ENCODE measurements at places on chromosomes 12 and 14.
A peak's percentile ranks its signal among the peaks of the same experiment; 100 is the strongest.

DNA sequence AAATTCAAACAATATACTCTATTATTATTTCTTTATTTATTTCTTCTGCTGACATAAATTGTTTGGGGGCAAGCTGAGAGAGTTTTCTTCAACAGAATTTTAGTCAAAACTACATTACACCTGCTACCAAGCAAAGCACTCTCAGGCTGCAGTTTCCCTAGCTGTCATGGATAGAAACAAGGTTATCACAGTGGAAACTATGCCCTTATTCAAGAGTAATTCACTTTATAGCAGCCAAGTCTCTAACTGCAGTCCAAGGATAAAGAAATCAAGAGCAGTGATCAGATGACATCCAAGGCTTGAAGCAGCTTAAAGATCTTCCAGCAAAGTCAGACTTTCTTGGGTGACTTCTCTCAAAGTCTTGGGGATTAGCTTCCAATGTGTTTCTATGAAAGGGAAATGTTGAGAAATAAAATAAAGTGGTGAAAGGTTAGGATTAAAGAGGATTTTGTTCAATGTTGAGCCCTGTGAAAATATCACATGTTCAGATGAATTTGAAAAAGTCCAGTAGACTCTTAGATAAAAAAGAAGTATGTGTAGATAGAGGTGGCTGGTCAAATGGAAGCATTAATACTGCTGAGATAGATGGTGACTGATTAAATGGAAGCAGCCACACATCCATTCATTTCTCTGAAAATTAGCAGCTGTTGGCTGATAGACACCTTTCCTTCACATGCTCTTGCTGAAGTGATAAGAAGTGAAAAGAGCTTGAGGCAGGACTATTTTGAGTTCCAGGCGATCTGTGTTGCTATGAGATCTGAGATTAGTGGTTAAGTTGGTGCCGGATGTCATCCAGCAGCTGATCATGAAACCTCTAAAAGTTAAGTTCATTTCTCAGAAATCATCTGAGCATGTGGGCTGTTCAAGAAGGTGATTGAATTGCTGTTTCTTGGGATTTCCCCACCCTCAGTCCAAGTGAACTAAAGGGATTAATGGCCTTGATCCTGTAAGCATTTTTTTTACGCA lies 257.8 kb upstream of the BTG1 start:
- no peak for DNase-seq

GRCh38 chr14:31487886-31488285 lies at the start of gene GPR33:
Gene GPR33 (minus strand): TSS chr14:31488039. CDS start chr14:31483965, 4,074 bp downstream.
- no peak for DNase-seq

DNA sequence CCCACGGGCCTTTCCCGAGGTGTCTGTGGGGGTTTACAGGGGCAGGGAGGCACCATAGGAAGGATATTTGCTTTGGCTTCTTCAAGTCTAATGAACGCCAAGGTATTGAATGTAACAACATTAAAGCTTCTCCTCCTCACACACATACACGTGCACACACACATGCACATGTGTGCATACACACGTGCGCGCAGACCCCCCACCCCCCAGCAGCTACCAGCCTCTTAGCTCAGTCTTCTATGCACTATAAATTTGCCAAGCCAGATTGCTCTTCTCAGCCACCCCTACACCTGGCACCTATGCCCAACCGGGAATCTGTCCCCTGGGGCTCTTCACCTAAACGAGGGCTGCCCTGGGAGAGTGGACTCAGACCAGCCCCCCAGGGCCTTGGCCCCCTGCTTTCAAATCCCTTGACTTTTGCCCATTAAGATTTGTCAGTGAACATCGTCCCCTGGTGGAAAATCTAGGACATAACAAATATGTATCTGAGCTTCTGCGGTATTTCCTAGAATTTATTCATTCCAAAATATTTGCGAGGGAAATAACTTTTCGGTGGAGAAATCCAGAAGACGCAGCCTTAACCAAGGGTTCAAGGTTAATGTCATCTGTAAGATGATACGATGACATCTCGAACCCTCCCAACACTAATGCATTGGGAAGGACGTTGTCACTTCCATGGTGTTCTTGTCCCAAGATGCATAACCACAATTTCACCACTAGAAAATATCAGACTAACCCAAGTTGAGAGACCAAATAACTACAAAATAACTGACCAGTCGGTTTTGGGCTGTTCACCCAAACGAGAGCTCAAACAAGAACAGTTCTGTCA lies 330.4 kb downstream of the MED13L start:
- DNase-seq = no peak

GRCh38 chr12:53115891-53116648 lies 12.8 kb downstream of the SOAT2 start:
- DNase-seq = no peak

GRCh38 chr12:28583701-28584261 lies 393.5 kb downstream of the CCDC91 start:
- DNase-seq = peak; percentile 79

GRCh38 chr12:130064999-130065398 lies 97.3 kb upstream of the FZD10 start:
- DNase-seq = no peak

- no peak for DNase-seq
Observed at GRCh38 chr12:110948041-110948440, 27.7 kb upstream of the MYL2 start.

DNA sequence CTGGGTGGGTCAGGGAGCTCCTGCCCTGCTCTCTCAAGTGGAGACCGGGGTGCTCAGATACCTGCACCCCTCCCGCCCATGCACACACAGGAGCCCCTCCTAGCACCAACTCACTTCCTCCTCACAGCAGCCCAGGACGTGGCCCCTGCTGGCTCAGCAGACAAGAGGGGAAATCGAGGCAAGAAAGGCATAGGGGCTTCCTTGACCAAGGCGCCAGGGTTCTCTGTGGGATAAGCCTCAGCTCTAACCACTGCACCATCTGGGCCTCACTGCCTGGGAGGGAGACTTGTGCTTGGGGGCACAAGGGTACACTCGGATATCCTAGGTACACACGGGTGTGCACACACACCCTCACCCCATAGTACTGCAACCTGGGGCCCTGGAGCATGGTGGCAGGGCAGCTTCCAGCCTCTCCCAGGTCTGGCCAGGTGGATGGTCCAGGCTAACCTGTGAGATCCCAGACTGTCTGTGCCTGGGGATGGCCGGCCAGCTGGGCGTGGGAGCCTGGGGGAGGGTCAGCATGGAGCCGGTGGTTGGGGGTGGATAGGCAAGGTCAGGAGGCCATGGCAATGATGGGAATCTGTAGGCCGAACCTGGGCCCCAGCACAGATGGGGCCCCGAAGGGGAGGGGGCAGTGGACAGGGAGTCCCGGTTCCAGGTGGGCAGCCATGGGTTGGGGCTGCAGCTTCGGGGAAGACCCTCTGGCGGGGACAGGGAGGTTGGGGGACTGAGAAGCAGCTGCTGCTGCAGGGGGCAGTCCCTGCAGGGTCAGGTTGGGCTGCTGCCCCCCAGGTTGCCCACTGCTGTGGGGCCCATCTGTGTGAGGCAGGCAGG lies 312.4 kb downstream of the TMEM121 start:
- DNase-seq = no peak

DNA sequence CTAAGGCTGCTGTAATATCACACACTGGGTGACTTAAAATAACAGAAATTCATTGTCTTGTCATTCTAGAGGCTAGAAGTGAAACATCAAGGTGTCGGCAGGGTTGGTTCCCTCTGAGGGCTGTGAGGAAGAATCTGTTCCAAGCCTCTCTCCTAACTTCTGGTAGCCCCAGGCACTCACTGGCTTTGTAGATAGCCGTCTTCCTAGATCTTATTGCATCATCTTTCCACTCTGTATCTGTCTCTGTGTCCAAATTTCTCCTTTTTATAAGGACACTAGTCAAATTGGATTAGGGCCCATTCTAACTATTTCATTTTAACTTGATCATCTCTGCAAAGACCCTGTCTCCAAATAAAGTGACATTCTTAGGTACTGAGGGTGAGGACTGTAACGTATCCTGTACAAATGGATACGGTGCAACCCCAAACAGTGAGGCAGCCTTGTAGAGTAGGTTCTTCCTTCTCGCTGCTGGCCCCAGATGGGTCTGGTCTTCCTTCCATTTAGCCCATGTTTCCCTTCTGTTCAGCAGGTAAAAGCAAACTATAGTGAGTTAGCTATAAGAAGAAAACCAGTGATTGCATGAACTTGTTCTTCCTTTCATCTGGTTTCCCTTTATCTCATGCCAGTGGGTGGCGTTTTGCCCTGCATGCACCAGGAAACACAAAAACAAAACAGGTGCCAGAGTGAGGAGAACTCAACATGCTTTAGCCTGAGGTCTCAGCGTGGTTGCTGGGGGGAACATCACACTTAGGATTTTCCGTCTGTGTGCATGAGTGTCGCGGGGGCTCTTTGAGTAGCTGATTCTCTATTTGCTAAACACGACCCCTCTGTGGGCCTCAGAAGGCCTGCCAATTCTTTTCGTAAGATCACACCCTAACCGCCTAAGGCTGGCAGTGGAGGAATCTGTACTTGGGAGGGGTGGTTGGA lies 19.5 kb downstream of the TTC9 start:
- no peak for DNase-seq

- DNase-seq = no peak
Observed at GRCh38 chr12:59708064-59708463, 112.2 kb downstream of the SLC16A7 start.

DNA sequence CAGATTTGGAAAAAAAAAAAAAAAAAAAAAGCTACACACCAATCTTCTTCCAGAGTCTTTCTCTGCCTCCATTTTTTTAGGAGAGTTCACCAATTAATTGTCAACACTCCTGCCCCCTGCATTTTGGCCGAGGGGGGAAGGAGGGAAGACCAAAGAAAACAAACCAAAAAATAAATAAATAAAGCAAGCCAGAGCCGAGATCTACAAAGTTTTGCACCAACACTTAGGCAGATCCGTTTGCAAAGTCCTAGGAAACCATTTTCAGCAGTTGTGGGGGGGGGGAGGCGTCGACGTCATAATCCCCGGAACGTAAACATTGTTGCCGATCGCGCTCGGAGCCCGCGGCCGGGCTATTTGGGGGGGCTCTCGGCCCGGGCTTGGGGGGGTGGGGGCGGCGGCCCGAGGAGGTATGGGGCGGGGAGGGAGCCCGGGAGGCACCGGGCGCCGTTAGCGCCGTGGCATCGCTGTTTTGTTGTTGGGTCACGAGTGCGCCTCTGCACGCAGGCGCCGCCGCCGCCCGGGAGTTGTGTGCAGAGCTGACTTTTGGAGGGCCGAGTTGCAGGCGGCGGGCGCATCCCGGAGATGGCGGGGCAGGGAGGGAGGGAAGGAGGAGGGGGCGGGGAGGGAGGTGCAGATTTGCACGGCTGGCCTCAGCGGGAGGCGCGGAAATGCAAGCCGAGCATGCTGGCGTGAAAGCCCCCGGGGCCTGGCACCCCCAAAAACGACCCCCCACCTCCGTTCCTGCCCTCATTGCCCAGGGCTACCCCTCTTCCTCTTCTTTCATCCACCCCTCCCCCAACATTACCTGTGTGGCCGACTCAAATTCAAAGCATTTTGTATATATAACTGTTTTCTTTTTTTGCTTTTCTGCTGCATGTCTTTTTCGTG lies 598 bp downstream of the KDM2B start:
- peak; percentile 50 for DNase-seq

GRCh38 chr14:31080056-31080455 lies 53.9 kb upstream of the STRN3 start:
- DNase-seq = no peak

- peak; percentile 73 for DNase-seq
Observed at GRCh38 chr14:59358102-59358501, 107.1 kb downstream of the GPR135 start.

GRCh38 chr12:75854681-75855309 lies 176.8 kb downstream of the PHLDA1 start:
- no peak for DNase-seq

GRCh38 chr12:68482660-68483059 lies 128.0 kb upstream of the RAP1B start:
- DNase-seq = no peak

GRCh38 chr12:57434517-57435223 lies at the start of gene INHBC:
Gene INHBC (plus strand): TSS chr12:57434784. CDS start chr12:57434887, 103 bp downstream.
- DNase-seq = no peak

GRCh38 chr12:85740186-85740585 lies 96.0 kb downstream of the RASSF9 start:
- DNase-seq = no peak

GRCh38 chr12:88471331-88472045 lies 108.8 kb downstream of the KITLG start:
- no peak for DNase-seq

Data from GF-D8 (cell line).